ENCODE measurements at places on chromosomes 7 and 10.
A peak's percentile ranks its signal among the peaks of the same experiment; 100 is the strongest.

DNA sequence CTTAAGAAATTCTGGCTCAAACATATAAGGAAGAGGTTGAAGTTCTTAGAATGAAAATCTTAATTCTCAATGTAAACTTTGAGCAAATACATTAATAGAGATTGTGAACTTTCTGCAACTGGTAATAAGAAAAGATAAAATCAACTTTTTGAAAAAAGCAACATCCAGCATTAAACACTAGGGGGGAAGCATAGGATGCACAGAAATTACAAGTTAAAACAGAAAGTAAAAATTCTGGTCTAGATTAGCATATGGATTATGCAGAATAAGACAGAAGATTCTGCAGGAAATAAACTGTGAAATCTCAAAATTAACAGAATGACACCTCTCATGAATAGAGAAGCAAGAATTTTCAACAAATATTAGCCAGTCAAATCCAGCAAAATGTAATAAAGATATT lies 38.0 kb upstream of the CAV2 start:
- DNase-seq: no peak

GRCh38 chr7:48637382-48637781 lies 287.0 kb upstream of the CDC14C start:
- no peak for DNase-seq

DNA sequence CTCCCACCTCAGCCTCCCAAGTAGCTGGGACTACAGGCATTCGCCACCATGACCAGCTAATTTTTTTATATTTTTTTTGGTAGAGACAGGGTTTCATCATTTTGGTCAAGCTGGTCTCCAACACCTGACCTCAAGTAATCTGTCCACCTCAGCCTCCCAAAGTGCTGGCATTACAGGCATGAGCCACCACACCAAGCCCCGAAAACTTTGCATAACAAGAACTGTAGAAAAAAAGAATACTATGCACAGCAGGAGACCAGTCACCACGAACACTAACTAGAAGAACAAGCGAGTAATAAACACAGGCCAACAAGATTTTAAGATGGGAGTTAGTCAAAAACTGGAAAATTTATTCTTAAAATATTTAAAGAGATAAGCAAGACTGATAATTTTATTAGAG lies 447.0 kb downstream of the ETV1 start:
- DNase-seq: no peak

DNA sequence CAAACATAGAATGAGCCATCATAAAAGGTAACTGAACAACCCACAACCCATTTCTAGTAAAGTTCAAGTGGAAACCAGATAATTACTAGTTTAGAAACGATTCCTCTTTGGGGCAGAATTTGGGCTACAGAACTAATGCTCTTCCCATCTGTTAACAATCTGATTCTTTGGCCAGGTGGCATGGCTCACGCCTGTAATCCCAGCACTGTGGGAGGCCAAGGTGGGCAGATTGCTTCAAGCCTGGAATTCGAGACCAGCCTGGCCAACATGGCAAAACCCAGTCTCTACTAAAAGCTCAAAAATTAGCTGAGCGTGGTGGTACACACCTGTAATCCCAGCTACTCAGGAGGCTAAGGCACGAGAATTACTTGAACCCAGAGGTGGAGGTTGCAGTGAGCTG lies 18.5 kb downstream of the CYP51A1 start:
- no peak for DNase-seq

DNA sequence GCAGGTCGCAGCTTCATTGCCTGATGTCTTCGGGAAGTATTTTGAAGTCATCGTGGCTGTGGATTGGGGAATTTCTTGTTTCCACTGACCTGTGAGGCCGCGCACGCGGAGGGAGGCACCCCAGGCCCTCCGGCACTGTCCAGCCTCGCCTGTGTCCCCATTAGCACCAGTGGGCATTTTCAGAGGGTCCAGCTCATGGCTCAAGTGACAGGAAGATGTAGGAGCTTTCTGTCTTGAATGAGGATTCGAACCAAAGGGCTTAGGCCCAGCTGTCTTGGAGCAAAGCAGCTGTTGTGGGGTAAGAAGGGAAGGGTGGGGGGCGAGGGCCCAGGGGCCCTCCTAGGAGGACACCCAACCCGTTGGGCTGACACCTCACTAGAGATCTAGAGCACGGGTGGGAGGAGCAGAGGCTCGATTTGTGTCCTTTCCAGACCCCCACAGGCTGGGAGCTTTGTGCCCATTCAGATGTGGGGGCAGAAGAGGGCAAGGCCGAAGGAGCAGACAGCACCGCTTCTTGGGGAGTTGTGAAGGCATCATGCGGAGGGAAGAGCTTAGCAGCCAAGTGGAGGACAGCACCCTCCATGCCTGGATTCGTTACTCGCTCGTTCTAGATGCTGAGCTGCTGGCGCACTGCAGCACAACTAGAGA lies 914 bp downstream of the ZNF37A start:
- no peak for DNase-seq

- DNase-seq: no peak
These were observed 39.0 kb upstream of the PCBD1 start for GRCh38 chr10:70927189-70927943.

GRCh38 chr10:25867321-25867720 lies 66.7 kb upstream of the MYO3A start:
- DNase-seq: no peak

- no peak for DNase-seq
These were observed 6.2 kb upstream of the PIK3CG start for GRCh38 chr7:106858618-106859532.

- DNase-seq: no peak
These were observed 27.9 kb downstream of the CADPS2 start for GRCh38 chr7:122858320-122858719.

DNA sequence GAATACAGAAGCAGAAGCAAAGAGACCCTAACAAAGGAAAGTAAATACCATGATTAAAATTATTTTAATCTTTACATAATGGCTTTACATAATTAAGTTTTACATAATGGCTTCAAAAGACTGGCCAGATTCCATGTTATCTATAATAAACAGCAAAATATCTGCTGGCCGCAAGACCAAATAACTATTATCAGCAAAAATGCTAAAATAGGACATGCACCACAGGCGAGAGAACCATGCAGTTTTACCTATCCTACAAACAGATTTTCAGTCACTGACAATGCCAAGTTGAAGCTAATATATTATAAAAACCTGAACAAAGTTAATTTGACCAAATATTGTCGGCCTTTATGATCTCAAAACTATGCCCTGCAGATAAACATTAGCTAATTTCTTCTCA lies 34.2 kb upstream of the ANLN start:
- no peak for DNase-seq

- no peak for DNase-seq
These were observed 34.4 kb downstream of the RCC1L start for GRCh38 chr7:75039166-75039565.

DNA sequence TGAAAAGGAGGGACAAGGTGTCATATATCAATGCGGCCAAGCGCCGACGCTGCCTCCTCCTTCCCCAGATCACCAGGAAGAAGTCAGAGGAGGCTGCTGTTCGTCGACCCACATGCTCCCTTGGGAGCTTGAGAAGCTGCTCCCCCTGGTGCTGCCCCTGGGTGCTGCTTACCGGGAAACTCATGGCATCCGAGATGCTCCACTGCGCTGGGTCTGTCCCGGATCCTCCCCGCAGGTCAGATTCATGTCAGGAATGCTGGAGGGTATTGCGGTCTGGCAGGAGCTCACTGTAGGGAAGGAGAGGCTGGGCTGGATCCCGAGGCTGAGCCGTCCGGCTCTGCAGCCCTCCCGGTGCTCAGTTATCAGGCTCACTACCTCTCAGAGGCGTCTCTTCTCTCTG lies 123.7 kb upstream of the FAM20C start:
- no peak for DNase-seq

DNA sequence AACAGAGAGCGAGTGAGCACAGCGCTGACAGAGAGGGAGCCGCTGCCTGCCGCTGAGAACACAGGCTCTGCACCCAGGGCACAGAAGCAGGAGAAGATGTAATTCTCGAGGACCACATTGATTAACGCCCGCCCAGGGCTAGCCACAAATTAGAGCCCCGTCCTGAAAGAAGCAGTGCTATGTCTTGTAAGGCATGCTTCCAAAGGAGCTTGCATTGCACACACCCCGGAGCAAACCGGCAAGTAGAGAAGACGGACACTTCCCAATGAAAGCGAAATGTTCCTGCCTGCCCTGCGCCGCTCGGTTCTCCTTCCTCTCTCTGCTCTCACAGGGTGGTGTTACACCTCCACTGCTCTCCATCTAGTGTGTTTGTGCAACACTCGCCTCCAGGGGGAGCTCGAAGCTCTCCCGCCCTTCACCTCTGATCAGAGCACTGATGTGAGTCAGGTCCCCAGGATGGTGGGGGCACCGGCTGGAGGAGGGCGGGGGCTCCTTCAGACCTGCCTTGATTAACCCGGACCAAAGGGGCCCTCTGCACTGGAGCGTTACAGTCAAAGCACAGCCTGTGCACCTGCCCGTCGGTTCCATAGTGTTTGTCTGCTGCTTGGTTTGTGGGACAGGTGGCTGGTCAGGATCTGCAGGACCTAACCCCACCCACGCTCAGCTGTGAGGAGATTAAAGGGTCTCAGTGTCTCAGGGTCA lies 316.5 kb downstream of the ADARB2 start:
- peak; percentile 13 for DNase-seq

DNA sequence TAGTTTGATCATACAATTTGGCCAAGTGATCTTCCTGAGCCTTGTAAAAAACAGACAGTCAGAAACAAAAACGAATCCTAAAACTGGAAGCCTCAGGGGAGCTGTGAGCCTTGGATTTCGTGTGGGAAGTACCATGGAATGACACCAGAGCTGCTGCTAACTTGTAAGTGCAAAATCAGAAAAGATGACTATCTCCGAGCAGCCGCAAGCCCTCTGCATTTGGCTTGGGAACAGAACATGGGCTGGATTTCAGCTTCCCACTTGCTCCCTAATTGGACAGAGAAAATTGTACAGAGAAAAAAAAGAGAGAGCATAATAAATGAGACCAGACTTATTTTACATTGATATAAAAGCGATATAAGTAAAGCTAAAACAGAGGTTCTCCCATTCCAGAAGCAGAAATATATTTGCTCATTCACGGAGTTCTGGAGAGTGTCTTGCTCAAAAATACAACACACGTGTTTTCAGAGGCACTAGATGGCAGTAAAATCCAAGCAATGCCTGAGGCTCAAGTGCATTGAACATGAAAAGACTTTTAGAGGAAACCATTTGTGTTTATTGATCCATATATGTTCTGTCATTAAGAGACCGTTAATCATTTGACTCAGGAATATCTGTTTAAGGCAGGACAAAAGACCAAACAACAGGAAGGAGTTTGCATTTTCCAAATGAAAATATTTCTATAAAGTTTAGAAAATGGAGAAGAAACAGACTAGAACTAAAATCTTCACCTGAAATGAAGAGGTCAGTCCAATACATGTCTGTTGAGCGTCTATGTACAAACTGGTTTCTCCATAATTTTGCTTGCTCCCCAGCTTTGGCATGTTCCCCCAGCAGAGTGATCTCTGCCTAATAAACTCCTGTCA lies 78.3 kb upstream of the SLC26A5 start:
- DNase-seq: no peak

- no peak for DNase-seq
These were observed 43.7 kb downstream of the DNAJB9 start for GRCh38 chr7:108613147-108613948.

Data from activated T-helper 9 cell treated with anti-CD3 and anti-CD28 coated beads, Interleukin-2, amount 50 U/mL, for 16 hours (primary cell).